ENCODE measurements at places on chromosomes 2 and 18.

DNA sequence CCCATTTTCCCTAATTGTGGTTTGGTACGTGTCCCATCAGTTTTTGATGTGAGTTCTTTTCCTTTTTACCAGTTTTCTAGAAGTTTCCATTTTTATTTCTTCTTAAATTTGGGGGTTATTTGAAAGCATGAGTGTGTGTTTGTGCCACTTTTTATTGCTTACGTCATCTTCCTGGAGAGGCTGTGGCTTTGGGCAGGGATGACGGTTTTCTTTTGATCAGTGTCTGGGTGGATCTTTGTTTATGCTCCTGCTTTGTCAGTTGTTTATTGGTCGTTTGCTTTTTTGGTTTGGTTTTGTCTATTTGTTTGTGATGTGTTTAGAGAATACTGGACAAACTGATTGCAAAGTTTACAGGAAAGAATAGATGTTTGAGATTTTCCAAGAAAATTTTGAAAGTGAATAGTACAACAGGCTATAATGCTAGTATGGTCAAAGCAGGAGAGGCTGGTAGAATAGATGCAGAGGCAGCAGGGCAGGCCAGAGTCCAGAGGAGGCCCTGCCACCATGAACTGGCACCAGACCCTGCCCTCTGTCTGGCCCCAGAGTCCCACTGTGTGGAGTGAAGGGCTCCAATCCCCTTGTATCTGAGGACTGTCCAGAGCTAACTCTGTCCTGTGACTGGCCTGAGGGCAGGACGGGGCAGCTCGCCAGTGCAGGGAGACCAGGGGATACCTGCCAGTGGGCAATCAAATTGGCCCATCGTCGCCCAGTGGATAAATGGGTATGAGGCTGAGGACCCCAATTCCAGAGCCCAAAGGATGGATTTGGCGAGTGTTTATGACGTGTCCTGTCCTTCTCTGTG lies 23.4 kb upstream of the SNED1 start:
- no peak for DNase-seq

GRCh38 chr2:239327536-239328350 lies 73.1 kb downstream of the HDAC4 start:
- DNase-seq, result no peak

DNA sequence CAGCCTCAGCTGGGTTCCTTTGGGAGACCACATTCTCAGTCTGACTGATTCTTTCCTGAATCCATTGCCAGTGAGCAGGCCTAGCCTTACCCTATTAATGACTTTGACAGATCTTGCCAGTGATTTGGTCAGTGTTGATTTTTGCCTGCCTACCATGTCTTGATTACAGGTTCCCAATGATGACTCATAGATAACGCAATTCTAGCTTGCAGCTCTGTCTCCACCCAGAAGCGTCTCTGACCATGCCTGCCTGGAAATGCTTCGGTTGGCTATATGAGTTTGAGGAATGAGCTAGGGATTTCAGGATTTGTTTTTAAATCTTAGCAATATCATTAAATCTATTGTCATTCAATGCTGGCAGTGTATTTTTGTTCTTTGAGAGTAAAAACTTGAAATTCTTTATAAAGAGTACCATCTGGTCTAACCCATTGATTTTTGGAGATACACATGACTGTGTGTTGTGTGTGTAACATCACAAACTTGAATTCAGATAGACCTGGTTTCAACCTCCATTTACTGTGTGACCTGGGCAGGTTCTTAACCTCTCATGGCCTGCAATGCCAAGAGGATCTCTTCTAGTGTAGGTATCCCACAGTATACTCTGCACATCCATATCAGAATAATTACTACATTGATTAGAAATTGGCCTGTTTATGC lies 57.0 kb downstream of the CCDC150 start:
- DNase-seq, result no peak

GRCh38 chr2:5914811-5915611 lies 222.8 kb downstream of the SOX11 start:
- no peak for DNase-seq

DNA sequence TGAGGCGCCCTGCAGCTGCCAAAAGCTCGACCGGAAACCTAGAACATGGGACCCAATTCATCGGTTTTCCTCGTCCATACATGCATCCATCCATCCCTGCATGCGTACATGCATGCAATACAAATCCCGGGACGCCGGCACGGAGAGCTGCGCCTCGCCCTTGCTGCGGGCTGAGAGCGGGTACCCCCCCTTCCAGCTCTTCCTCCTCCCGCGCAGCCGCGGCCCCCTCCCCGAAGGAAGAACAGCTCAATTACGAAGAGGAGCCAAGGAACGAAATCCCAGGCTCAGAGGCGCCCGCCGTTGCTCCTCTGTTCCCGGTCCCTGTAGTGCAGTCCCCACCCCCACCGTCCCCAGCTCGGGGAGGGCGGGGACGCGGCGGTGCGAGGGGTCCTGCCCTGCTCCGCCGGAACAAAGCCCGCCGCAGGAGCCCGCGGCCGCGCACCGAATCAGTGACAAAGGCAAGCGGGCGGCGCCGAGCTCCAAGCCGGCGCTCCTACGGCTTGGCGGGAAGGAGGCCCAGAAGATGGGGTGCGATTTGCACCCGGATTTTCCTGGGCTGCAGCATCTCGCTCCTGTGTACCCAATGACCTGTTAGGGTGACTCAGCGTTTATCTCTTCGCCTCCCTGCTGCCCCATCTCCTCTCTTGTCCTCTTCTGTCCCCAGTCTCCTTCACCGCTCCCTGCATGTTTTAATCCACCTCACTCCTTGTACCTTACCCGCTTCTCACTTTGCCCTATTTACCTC lies 8.9 kb upstream of the POU3F3 start:
- DNase-seq, result peak; percentile 80

DNA sequence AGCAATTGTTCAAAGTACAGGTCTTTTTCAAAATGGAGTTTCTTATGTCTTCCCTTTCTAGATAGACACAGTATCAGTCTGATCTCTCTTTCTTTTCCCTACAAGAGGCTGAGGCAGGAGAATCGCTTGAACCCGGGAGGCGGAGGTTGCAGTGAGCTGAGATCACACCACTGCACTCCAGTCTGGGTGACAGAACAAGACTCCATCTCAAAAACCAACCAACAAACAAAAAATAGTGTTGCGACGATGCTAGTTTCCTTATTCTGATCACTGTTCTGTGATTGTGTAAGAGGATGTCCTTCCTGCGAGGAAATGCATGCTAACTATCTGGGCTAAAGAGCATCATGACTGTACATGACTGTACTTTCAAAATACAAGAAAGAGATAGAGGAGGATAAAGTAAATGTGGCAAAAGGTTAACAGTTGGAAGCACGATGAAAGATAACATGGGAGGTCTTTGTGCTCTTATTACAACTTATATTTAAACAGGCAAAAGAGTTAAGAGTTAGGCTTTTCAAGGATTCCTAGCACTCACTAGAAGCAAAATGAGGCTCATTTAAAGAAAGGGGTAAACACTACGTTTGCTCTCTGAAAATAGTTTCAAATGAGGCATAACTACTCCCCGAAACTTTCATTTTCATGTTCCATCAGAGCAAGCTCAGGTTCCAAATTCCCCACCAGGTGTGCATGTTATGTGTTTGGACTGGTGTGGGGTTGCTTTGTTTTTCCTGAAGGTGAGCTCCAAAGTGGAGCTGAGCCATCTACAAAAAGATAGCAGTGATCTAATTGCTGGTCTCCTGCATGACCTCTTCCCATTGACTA lies 23.8 kb downstream of the SOWAHC start:
- no peak for DNase-seq

DNA sequence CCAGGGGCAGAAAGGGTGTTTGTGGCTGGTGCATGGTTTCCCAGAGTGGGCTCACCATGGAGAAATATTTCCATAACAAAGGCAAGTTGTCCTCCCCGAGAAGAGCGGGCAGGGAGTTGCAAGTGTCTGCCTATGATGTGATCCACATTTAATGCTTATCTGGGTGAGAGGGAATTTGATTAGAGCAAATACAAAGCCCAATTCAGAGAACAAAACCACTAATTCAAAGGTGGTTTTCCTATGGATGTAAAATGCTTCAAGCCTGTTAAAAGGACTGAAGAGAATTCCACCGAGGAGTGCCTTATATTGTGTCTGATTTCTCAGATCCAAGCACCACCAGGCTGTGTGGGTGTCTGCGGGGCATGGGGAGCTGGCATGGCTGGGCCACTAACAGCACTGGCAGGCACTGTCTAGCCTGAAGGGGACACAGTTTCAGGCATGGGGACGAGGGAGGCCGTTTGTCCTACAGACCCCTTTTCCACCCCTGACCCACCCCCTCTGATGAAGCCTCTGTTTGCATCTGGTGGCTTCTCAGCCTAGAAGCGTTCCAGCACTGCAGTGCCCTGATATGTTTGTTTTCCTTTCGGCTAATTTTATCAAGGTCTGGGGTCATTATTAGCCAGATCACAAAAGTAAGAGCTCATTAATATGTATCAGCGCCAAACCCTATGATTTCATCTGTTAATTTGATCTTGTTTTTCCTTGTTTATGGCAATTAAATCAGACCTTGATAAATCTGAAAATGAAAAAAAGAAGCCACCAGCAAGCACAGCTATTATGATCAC lies 357.3 kb downstream of the HRH4 start:
- peak; percentile 17 for DNase-seq

DNA sequence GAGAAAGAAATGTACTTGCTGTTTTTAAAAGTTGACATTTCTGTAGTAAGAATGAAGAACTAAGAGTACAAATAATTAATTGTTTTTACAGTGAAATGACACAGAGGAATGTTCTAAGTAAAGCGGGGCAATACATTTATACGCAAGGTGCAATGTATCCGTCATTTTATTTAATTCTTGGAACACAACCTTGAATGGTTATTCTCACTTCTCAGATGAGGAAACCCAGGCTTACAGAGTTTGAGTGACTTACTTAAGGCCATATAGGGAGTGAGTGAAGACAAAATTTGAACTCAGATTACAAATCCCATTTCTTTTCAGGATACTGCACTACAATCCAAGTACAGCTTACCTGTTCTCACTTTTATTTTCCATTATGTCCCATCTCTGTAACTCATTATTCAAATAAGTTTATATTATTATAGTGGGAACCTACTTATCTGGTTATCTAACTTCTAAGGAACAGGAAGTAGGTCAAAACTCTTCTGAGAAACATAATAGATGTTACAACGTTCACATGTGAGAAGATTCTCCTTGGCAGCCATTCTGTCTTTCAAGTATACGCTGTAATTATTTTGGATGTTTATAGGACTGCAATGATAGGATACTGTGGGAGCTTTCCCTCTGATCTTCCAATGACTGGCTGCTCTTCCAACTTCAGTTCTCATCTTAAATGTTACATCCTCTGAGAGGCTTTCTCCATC lies 12.3 kb upstream of the STK17B start:
- no peak for DNase-seq

GRCh38 chr2:209582281-209582680 lies 158.4 kb downstream of the MAP2 start:
- DNase-seq, result no peak
